A549 treated with ZK216348 at 1 μM for 4 hours (cell line): ENCODE measurements at places on chromosomes 6 and 20. TPM values are rescaled to one million over a fixed set of nuclear protein-coding genes. Genes with fewer than 3 reads are reported as not detected.

DOK5 gene
- not detected in 5 replicates for total RNA-seq

SLC17A9 gene
- total RNA-seq: 0.35 TPM in 1 of 5 replicates, not detected in the others

PRR18 gene
- 0.09 to 0.54 TPM (median 0.21 TPM) in 4 of 5 replicates, not detected in the other for total RNA-seq

C20orf144 gene
- 0.08 to 0.19 TPM in 2 of 5 replicates, not detected in the others for total RNA-seq

CTCFL gene
- total RNA-seq: not detected in 5 replicates

FKBP1C gene
- total RNA-seq: 1.6 to 2.3 TPM (median 1.9 TPM) in 5 replicates

RBM24 gene
- 6.2 to 10.3 TPM (median 8.6 TPM) in 5 replicates for total RNA-seq

LRFN2 gene
- not detected in 5 replicates for total RNA-seq

KCNK15 gene
- total RNA-seq: 0.33 to 0.64 TPM (median 0.56 TPM) in 5 replicates

MMP24 gene
- total RNA-seq: 16.5 to 27.8 TPM (median 26.2 TPM) in 5 replicates

IMPG1 gene
- total RNA-seq: not detected in 5 replicates

NUS1 gene
- total RNA-seq: 17.5 to 28.8 TPM (median 27.0 TPM) in 5 replicates

SPAG4 gene
- 2.6 to 8.0 TPM (median 5.2 TPM) in 5 replicates for total RNA-seq

TRAPPC3L gene
- total RNA-seq: not detected in 5 replicates

ERGIC3 gene
- 211 to 251 TPM (median 247 TPM) in 5 replicates for total RNA-seq

SLC35D3 gene
- 0.10 to 0.11 TPM in 2 of 5 replicates, not detected in the others for total RNA-seq

HLA-DRB1 gene
- not detected in 5 replicates for total RNA-seq

MANEA gene
- total RNA-seq: 1.4 to 4.3 TPM (median 3.7 TPM) in 5 replicates

SSTR4 gene
- 0.17 to 0.35 TPM (median 0.25 TPM) in 4 of 5 replicates, not detected in the other for total RNA-seq

IL20RA gene
- not detected in 5 replicates for total RNA-seq

PAX1 gene
- 0.09 TPM in 1 of 5 replicates, not detected in the others for total RNA-seq

FOXC1 gene
- 6.4 to 10.8 TPM (median 8.2 TPM) in 5 replicates for total RNA-seq

SIGLEC1 gene
- not detected in 5 replicates for total RNA-seq

GRIK2 gene
- total RNA-seq: 0.21 to 0.57 TPM (median 0.47 TPM) in 5 replicates

CDH4 gene
- total RNA-seq: 6.1 to 9.9 TPM (median 7.4 TPM) in 5 replicates

RFX6 gene
- total RNA-seq: not detected in 5 replicates

HSPA1L gene
- 1.4 to 2.2 TPM (median 1.9 TPM) in 5 replicates for total RNA-seq

BMP2 gene
- 0.19 to 0.64 TPM (median 0.44 TPM) in 5 replicates for total RNA-seq

ARHGAP40 gene
- total RNA-seq: not detected in 5 replicates

SLC44A4 gene
- 0.18 to 0.50 TPM (median 0.29 TPM) in 3 of 5 replicates, not detected in the others for total RNA-seq

RAD21L1 gene
- not detected in 5 replicates for total RNA-seq

TSBP1 gene
- not detected in 5 replicates for total RNA-seq

NMBR gene
- not detected in 5 replicates for total RNA-seq

APOM gene
- 2.2 to 3.7 TPM (median 3.5 TPM) in 5 replicates for total RNA-seq

RNF182 gene
- 2.3 to 3.4 TPM (median 3.1 TPM) in 5 replicates for total RNA-seq

CCDC170 gene
- 0.06 to 0.11 TPM in 2 of 5 replicates, not detected in the others for total RNA-seq

ZNF184 gene
- 2.6 to 3.7 TPM (median 2.7 TPM) in 5 replicates for total RNA-seq

HCRTR2 gene
- not detected in 5 replicates for total RNA-seq

SLC32A1 gene
- not detected in 5 replicates for total RNA-seq
